ENCODE measurements at places on chromosomes 6 and 20.

DNA sequence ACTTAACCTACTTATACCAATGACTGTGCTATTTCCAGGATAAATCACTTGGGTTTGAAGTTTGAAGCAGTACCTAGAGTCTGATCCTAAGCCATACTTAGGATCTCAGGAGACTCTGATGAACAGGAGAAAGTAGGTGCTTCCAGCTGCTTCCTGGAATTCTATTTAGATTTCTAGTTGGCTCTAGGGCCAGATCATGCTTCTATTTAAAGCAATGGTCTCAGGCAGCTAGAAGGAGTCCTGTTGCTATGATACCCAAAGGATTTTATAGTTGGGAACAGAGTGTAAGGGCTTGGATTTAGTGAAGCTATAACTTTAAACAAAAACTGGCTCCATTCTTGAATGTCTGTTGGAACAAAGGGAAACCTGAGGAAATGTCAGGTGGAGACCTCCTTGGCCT lies 52.4 kb upstream of the TINAG start:
- no peak for DNase-seq

DNA sequence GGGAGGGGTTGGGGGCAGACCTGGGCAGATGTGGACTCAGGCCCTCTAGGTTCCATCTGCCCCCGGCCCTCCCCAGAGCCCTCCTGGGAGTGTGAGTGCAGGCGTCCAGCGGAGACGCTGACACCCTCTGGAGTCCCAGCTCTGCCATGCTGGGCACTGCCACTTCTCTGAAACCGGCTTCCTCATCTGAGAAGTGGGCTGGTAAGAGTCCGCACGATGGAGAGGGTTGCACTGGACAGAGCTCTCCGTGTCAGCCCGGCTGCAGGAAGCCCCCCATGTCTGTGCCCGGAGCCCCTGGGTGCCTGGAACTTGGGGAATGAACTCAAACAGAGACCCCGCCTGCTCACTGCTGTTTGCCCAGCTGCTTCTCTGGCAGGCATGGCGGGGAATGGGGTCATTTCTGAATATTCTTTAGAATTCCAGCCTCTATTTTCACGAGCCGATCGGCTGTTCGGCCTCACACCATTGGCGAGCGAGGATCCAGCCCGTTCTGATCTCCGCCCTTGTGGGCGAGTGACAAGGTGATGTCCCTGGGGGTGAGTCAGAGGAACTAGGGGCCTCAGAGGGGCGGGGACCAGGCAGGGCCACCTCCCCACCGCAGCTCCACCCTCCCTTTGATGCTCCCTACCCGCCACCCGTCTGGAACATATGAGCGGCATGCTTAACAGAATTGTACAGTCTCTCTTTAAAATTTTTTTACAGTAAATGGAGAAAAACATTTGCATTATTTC lies 47.8 kb upstream of the GATA5 start:
- no peak for DNase-seq

DNA sequence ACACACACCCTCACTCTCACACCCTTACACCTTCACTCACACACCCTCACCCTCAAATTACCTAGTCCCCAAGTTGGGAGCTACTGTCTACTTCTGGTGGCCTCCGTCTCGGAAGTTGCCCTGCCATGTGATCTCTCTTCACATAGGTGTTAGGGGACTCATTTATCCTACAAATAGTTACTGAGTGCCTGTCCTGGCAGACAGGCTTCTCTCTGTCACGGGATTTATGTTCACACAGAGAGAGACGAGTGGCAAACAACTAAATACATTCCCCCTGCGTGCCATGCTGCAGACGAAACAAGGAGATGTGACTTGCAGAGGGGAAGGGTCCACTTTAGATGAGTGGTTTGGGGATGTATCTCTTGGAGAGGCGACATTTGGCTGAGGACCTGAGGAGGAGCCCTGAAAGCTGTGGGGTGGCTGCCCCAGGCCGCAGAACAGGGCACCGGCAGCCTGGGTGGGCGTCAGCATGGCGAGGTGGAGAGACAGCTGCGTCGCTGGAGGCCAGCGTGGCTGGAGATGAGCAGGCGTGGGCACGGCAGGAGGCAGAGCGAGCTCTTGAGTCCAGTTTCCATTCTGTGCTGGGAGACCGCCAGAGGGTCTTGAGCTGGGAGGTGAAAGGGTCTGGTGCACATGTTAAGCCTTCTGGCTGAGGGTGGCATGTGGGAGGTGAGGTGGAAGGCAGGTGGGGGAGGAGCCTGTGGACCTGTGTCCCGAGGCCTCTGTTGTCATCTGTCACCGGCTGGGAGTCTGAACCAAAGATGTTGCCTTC lies 17.2 kb downstream of the DYNLT1 start:
- DNase-seq = no peak

- no peak for DNase-seq
Observed at GRCh38 chr6:104404377-104404776, 455.3 kb downstream of the HACE1 start.

- no peak for DNase-seq
Observed at GRCh38 chr6:92979281-92979680, 440.1 kb downstream of the EPHA7 start.

GRCh38 chr6:35411066-35411465 lies 41.1 kb upstream of the FANCE start:
- no peak for DNase-seq
